ENCODE measurements at places on chromosomes 12 and 14.

GRCh38 chr12:102811110-102811737, 105.8 kb downstream of the PAH start:
- H3K27ac ChIP-seq: no peak overlapping the region
- DNase-seq: no peak
- no peaks in the 10 kb centered on the region for H3K36me3 ChIP-seq
- H3K27me3 ChIP-seq: peaks cover 1% of the 10 kb centered on the region
- H3K4me1 ChIP-seq: no peaks in the 10 kb centered on the region

- H3K4me1 ChIP-seq: no peaks in the 10 kb centered on the region
- H3K36me3 ChIP-seq: peaks cover 20% of the 10 kb centered on the region
- no peak overlapping the region for H3K27ac ChIP-seq
- no peak for DNase-seq
These were observed 21.7 kb upstream of the CATSPERB start for GRCh38 chr14:91753501-91754128.

- no peak overlapping the region for H3K27ac ChIP-seq
- no peaks in the 10 kb centered on the region for H3K36me3 ChIP-seq
- no peak for DNase-seq
These were observed 9.1 kb downstream of the KRT8 start for GRCh38 chr12:52895726-52896189.

DNA sequence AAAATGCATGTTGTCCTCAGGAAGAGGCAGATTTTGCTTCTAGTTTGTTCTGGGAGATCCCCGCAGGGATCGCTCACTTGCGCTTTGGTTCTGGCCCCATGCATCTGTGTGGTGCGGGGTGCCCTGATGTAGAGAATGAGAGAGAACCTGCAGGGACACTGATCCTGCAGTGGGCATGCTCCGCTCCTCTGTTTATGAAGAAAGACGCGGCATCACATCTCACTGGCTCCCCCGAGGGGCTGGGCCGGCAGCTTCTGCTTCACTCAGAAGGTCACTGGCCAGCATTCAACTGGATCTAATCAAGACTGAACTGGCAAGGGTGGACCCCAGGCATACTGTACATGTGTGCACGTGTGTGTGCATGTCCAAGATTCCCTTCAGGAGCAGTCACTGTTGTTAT, 164.2 kb downstream of the CALM1 start:
- H3K27ac ChIP-seq: no peak overlapping the region
- no peaks in the 10 kb centered on the region for H3K4me1 ChIP-seq
- no peaks in the 10 kb centered on the region for H3K36me3 ChIP-seq

GRCh38 chr12:26845057-26845666, 12.2 kb upstream of the ITPR2 start:
- H3K36me3 ChIP-seq: no peaks in the 10 kb centered on the region
- H3K4me1 ChIP-seq: peaks cover 7% of the 10 kb centered on the region
- no peak overlapping the region for H3K4me3 ChIP-seq
- no peak for DNase-seq

- no peak overlapping the region for H3K4me3 ChIP-seq
- no peak for DNase-seq
- H3K27me3 ChIP-seq: peaks cover 11% of the 10 kb centered on the region
- no peaks in the 10 kb centered on the region for H3K36me3 ChIP-seq
These were observed 40.1 kb downstream of the FBXL14 start for GRCh38 chr12:1553987-1554982.

- peak; percentile 21 for DNase-seq
- peaks cover 16% of the 10 kb centered on the region for H3K36me3 ChIP-seq
- H3K27ac ChIP-seq: no peak overlapping the region
- H3K27me3 ChIP-seq: peaks cover 57% of the 10 kb centered on the region
These were observed 972 bp downstream of the PTGDR start for GRCh38 chr14:52268279-52269061.

DNA sequence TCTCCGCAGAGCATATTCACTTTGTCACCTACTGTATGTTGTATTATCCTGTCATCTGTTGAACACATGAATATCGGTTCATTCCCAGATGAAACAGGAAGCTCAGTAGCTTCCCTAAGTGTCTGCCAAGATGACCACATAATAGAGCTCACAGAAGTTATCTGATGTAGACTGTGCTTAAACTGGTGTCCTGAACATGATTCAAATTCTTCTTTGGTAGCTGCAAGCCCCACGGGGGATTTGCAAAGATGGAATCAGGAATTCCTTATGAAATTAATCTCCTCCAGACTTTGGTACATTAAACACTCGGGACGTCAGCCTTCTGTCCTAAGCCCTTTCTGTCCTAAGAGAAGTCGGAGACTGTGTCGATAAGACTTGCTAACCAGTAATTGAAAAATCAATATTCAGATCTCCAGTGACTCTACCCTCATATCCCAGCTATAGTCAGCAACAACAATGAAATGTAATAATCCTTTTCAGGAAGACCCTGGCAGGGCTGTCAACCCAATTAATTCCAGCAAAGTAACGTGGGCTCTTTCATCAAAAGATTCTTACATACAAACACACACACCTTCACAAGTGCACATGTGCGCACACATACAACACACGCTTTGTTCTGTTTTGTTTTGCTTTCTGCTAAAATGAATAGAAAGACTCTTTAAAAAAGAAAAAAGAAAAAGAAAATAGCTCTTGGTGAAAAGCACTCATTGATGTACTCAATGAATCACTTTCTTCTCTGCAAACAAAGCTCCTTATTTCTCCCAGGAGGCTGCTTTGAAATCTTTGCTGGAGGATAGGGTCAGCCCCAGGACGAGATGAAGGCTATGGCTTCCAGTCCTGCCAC, 127.2 kb downstream of the RIMBP2 start:
- no peaks in the 10 kb centered on the region for H3K27me3 ChIP-seq
- DNase-seq: no peak
- H3K27ac ChIP-seq: no peak overlapping the region
- no peak overlapping the region for H3K4me3 ChIP-seq

GRCh38 chr14:95291859-95292542, 27.7 kb downstream of the CLMN start:
- DNase-seq: no peak
- no peaks in the 10 kb centered on the region for H3K36me3 ChIP-seq
- no peak overlapping the region for H3K4me3 ChIP-seq
- H3K4me1 ChIP-seq: no peaks in the 10 kb centered on the region
- no peak overlapping the region for H3K27ac ChIP-seq

DNA sequence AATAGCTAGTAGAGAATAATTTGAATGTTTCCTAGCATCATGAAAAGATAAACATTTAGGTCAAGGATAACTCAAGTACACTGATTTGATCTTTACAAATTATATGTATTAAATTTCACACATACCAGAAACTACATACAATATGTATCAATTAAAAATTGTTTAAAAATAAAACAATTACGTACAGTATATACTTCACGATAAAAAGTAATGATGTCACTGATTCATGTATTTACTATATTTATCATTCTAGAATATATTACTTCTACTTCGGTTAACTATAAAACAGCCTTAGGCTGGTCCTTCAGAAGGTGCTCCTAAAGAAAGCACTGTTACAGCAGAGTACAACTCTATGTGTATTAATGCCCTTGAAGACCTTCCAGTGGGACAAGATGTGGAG, 11.5 kb downstream of the RBM23 start:
- H3K4me1 ChIP-seq: peaks cover 17% of the 10 kb centered on the region
- no peak overlapping the region for H3K27ac ChIP-seq
- no peak for DNase-seq
- H3K27me3 ChIP-seq: no peaks in the 10 kb centered on the region
- H3K36me3 ChIP-seq: peaks cover 64% of the 10 kb centered on the region

- no peaks in the 10 kb centered on the region for H3K36me3 ChIP-seq
- H3K4me3 ChIP-seq: no peak overlapping the region
- no peaks in the 10 kb centered on the region for H3K27me3 ChIP-seq
- H3K4me1 ChIP-seq: no peaks in the 10 kb centered on the region
These were observed 22.0 kb upstream of the MGST1 start for GRCh38 chr12:16325426-16325825.

DNA sequence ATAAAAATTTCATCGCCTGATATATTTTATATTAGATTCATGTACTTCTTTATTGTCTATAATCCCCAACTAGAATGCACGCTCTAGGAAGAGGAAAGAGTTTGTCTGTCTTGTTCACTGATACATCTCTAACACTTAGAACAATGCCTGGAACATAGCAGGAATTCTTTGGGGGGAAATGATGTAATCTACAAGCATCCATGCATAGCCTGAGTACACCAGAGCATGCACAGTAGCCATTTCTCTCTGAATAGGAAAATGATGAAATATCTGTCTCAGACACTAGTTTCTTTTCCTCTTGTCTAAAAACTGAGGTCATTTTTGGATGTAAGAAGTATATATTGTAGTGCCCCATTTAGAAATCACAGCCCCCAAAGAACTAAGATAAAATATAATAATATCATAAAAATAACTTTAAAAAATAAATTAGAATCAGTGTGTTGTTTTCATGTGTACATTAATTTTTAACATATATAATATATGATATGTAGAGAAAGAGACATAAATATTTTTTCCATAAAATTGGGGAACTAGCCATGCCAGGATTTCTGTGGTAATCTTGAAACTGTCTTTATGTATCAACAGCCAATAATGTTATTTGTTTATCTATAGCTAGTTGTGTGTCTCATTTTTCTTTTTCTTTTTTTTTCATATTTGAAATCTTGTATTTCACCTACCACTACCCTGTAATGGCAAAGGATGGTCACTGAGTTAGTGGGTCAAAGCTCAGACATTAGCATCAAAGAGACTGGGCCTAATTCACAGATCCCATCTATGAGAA, 155.6 kb upstream of the TMCC3 start:
- peaks cover 10% of the 10 kb centered on the region for H3K27me3 ChIP-seq
- DNase-seq: no peak
- no peaks in the 10 kb centered on the region for H3K4me1 ChIP-seq
- H3K36me3 ChIP-seq: no peaks in the 10 kb centered on the region
- no peak overlapping the region for H3K27ac ChIP-seq
- H3K4me3 ChIP-seq: no peak overlapping the region

GRCh38 chr12:85814071-85814470, 22.1 kb downstream of the RASSF9 start:
- H3K27ac ChIP-seq: no peak overlapping the region
- no peaks in the 10 kb centered on the region for H3K4me1 ChIP-seq
- no peaks in the 10 kb centered on the region for H3K27me3 ChIP-seq
- no peaks in the 10 kb centered on the region for H3K36me3 ChIP-seq

DNA sequence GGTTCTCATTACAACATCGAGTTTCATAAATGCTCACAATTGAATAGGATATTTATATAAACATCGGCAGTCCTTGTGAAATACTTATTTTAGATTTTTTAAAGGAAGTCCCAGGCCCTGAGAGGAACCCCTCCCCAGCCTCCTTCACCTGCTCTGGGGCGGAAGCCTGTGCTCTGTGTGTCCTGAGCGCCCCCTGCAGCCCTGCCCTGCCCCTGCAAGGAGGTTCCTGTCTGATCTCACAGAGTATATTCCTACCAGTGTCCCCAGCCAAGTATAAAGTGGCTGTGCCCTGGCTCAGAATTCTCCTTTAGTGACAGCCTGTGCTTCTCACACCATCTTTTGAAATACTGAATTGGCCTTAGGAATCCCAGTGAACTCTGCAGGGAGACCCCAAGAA, 659.5 kb downstream of the TMEM121 start:
- no peak overlapping the region for H3K4me3 ChIP-seq
- H3K27me3 ChIP-seq: peaks cover 29% of the 10 kb centered on the region
- peak overlapping the region; percentile 24 for H3K27ac ChIP-seq
- peaks cover 30% of the 10 kb centered on the region for H3K4me1 ChIP-seq
- peak; percentile 78 for DNase-seq
- H3K36me3 ChIP-seq: no peaks in the 10 kb centered on the region

DNA sequence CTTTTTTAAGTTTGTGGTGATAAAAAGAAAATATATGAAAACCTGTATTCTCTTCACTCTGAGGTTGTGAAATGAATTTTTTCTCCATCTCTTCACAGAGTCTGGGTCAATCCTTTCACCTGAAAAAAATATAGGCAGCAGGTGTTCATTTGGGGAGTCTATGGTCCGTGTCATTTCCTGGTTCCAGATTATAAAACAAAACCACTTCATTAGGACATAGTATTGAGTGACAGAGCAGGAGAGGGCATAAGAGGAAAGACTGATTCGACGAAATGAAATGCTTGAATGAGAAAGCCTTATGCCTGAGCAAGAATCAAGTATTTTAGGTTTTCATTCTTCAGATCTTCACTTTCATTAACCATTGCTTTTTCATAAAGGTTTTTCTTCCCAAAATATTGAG, 51.8 kb upstream of the NUAK1 start:
- H3K36me3 ChIP-seq: no peaks in the 10 kb centered on the region
- DNase-seq: no peak
- no peak overlapping the region for H3K27ac ChIP-seq
- H3K27me3 ChIP-seq: peaks cover 15% of the 10 kb centered on the region

Data from activated CD4-positive, alpha-beta memory T cell treated with anti-CD3 and anti-CD28 coated beads, Interleukin-2, amount 10 ng/mL, durations not matched to agents 7 days and 5 days (primary cell).